Stimulated activated CD8-positive, alpha-beta memory T cell treated with anti-CD3 and anti-CD28 coated beads, Interleukin-15, amount 100 ng/mL, for 4 hours (primary cell): ENCODE measurements at places on chromosomes 7 and 10.

- no peak for DNase-seq
These were observed 185.2 kb upstream of the DGKB start for GRCh38 chr7:15087771-15088170.

- DNase-seq = no peak
These were observed 4.8 kb upstream of the ADAP1 start for GRCh38 chr7:959271-959670.

DNA sequence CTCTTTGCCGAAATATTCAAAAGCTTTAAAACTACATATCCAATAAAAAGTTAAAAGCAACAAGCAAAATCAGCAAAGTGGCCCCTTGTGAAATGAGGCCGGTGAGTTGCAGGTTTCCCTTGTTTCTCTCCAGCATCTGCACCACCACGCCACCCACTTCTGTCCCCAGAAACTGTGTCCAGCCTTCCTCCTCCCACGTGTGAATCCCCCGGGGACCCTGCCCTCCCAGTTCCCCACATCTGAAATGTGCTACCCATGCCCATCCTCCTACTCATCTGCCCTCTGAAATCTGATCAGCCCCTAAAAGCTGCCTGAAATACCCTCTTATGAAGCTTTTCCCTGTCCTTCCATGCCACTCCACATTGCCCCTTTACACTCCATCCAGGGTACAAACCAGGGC, 3.8 kb downstream of the ALOX5 start:
- no peak for DNase-seq

DNA sequence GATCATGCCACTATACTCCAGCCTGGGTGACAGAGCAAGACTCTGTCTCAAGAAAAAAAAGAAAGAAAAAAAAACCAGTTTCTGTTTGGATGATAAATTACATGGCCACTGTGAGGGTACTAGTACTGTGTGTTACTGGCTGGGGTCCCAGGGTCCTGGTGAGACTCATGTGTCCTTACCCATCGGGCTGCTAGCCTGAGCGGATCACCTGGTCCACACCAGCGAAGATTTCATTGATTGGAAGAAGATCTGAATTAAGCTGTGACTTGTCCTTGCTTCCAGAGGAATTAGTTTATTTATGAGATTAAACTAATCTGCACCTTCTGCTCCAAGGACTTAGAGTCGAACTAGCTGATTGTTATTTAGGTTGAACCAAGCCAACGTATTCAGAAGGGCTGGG, 40.0 kb upstream of the BAMBI start:
- DNase-seq = no peak

DNA sequence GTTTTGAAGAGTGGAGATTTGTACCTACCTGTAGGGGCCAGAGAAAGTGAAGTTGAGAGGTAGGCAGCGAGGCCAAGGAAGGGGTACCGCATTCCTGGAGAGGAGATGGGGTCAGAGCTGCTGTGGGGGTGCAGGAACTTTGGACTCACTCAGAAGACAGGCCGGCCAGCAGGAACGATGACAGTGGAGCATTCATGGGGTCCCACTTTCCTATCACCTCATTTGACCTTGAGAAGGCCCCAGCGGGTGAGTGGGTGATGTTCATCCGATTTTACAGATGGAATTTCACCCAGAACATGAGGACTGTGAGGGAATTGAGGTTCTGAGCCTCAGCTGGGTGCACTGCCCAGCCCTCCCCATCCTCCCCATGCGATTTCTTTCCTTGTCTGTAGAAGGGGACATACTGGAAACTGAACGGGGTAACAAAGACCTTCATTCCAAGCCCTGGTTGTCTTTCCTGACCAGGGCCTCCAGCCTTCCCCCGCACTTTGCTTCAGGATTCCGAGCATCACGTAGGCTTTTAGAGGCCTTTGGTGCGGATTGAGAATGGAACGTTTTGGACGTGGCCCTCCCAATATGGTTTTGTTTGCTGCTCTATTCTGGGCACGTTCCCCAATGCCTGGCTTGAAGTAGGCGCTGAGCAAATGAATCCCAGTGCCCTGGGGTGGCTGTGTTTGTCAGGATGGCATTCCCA, 87.3 kb downstream of the ADCY1 start:
- no peak for DNase-seq

DNA sequence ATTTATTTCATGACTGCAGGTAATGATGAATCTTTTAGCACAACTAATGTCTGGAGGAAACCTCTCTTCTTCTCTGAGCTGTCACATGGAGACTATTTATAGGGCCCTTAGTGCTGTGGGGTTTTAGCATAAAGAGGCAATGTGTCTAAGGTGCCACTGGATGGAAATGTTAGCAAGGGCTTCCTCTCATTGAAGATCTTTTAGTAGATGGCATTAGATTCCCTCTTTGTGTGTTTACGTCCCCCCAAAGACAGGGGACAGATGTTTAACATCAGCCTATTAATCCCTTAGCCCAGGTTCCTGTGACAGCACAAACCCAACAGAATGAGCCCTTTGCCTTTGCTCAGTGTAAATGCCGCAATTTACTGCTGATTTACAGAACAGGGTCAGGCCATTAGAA, 208.6 kb downstream of the SKAP2 start:
- no peak for DNase-seq

- DNase-seq = no peak
These were observed 23.6 kb downstream of the TSPAN15 start for GRCh38 chr10:69474742-69475432.

DNA sequence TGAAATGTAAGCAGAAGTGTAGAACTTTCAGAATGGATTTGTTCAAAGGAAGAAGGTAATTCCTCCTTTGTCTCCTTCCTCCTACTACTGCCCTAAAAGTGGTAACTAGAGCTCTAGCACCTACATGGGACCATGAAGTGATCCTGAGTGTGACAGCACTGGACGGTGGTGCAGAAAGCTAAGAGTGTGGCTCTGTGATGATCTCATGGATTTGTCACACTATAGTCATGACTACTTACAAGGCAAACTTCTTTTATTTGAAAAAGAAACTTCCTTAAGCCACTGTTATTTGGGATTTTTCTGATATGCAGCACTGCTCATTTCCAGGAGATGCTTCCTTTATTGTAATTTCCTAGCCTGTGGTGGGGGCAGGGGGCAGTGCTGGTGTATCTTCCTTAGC, 5.8 kb upstream of the FHIP2A start:
- DNase-seq = no peak

DNA sequence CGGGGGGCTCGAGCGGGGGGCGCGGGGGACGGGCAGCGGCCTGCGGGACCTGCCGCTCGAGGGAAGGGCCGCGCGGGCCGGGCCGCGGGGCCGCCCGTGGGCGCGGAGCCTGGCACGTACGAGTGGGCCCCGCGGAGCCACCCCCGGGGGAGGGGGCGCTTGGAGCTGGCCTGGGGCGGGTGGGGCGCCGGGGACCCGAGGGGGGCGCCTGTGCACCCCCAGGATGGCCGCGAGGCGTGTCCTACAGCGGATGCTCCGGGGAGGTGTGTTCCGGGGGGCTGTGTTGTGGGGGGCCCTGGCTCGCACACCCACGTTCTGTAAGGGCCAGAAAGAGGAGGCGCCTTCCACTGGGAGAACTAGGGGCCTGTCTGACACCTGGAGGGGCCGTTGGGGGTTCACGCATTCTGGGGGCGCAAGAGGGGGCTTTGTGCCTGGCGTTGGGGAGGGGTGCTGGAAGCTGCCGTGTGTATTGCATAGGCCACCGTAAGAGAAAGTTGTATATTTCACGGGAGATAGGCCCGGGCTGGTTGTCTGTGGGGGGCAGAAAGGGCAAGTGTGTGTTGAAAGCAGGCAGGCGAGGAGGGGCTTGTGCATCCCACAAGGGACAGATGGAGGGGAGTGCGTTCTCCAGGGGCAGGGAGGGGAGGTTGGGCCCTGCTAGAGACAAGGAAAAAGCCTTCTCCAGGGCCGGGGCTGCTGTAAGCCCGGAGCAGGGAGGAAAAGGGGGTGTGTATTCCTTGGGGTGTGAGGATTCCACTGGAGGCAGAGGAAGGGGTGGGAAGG, 663 bp downstream of the VPS37D start:
- no peak for DNase-seq

GRCh38 chr10:128850647-128851046, 616.4 kb upstream of the MGMT start:
- no peak for DNase-seq

DNA sequence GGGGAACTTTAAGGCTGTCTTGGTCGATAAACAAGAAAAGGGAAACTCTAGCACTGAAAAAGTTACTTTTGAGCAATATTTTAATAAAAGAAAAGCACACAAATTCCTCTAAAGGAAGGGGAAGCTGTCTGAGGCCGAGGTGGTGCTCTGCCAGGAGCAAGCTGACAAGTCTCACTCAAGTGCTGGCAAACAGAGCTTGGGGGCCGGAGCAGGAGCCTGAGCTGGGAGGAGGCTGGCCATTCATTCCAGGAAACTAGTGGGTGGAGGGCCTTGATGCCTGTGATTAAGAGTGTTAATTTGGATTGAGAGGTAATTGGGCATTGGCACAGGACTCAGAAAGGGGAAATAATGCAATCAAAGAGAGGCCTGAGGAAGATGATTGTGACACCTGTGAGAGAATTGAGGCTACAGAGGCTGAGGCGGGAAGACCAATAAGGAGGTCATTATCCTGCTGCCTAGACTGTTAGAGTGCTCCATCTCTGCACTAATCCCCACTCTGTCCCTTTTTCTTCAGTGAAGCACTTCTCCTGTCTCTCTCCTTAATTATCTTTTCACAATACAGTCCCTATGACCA, 154.9 kb upstream of the COL1A2 start:
- no peak for DNase-seq

DNA sequence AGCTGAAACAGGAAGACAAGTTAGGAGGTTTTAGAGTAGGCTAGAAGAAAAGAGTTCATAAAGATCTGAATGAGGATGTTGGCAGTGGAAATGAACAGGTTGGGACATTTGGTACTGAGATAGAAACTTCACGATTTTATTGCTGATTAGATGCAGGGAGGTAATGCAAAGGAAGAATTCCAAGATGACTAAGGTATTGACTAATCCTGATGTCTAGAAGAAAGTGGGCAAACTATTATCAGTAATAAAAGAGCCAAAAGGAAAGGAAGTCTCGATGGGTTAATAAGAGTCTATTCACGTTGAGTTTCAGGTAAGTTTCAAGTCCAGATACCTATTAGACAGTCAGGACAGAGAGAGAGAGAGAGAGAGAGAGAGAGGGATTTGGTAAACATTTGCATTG, 631.3 kb upstream of the LRRTM3 start:
- no peak for DNase-seq

DNA sequence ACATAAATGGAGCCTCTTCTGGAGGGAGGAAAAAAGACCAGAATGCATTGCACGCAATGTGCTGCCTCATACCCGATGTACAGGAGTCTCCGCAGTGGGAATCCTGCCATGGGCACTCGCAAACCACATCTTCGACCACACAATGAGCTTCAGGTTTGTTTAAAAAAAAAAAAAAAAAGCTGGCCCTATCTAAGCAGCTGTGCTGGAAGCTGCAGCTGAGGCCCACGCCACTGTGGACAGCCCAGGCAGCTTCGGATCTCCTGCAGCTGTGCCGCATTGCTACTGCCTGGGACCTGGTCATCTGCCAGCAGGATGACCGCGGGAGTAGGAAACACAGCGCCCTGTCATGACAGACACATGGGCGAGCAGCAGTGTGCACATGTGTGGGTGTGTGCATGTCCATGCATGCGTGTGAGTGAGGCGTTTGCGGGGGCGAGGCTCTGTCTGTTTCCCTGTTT, 26.0 kb downstream of the EN2 start:
- no peak for DNase-seq

DNA sequence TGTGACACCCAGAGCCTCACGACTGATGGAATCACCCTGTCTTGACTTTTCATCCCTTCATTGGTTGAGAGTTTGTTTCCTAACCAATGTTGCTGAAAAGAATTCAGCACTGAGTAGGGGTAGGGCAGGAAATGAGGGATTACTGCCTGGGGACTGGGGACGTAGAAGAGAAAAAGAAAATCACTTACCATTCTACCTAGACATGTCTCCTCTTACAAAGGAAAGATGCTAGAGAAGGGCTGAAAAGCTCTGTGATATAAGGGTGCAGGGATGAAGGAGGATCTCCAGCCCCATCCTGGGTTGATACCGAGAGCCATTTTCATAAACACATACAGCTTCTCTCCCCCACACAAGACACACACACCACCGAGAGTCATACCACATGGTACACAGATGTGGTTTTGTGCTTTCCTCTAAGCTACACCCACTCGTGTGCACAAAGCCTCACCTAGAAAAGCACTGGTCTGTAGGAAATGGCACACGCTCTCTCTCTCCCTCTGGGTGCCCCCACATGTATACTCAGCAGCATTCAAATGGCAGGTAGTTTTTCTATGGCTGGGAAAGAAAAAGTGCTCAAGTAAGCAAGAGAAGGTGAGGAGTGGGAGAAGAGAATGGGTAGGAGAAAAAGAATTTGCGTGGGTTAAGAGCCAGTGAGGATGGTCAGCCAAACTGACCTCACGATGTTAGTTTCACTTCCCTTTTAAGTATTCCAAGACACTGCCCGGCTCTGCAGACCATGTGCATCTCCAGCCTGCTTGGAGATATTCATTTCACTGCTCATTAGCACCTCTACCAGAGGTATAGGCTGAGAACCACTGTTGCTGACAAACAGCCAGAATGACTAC, 85.8 kb downstream of the CALD1 start:
- DNase-seq = peak; percentile 10

GRCh38 chr7:81761821-81762220, 8.0 kb downstream of the HGF start:
- no peak for DNase-seq

- no peak for DNase-seq
These were observed 28.6 kb downstream of the MACC1 start for GRCh38 chr7:20188567-20188966.

GRCh38 chr10:124739986-124740368, 4.2 kb downstream of the FAM53B start:
- no peak for DNase-seq

- DNase-seq = no peak
These were observed 19.4 kb upstream of the PDCD4 start for GRCh38 chr10:110852255-110852896.

GRCh38 chr10:13555884-13556510, 27.2 kb upstream of the BEND7 start:
- DNase-seq = no peak

DNA sequence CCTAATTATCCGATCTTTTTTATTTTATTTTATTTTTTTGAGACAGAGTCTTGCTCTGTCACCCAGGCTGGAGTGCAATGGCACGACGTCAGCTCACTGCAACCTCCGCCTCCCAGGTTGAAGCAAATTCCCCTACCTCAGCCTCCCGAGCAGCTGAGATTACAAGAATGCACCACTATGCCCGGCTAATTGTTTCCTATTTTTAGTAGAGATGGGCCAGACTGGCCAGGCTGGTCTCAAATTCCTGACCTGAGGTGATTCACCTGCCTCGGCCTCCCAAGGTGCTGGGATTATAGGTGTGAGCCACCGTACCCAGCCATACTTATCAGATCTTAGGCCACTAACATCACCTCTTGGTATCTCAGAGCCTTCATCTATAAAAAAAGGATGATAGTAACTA, 4.9 kb downstream of the SLC25A13 start:
- no peak for DNase-seq

GRCh38 chr10:131034451-131034850, 277.1 kb downstream of the TCERG1L start:
- no peak for DNase-seq

GRCh38 chr10:7593063-7593462, 73.7 kb downstream of the ITIH5 start:
- no peak for DNase-seq
